ENCODE measurements at places on chromosomes 12 and 14.

GRCh38 chr14:55160989-55161388 lies 30.4 kb downstream of the DLGAP5 start:
- DNase-seq: no peak

- no peak for DNase-seq
Observed at GRCh38 chr12:76942267-76942666, 63.4 kb upstream of the CSRP2 start.

- DNase-seq: no peak
Observed at GRCh38 chr14:101855958-101856357, 94.4 kb downstream of the PPP2R5C start.

DNA sequence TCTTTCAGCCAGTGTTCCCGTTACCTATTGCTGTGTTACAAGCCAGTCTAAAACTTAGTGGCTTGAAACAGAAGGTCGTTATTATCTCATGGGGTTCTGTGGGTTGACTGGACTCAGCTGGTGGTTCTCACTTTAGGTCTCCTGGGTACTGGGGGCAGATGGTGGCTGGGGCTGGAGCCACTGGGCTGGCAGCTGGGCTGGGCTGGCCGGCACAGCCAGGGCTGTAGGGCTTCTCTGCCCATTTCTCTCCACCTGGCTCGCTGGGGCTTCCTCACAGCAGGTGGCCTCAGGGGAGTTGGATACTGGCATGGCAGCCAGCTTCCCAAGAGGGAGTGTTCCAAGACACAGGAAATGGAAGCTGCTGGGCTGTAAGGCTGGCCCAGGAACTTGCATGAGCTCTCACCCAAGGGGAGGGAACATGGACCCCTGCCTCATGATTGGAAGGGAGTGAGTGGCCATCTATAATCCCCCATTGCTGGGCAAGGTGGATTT lies 27.0 kb downstream of the TUNAR start:
- DNase-seq: no peak

- DNase-seq: no peak
Observed at GRCh38 chr14:68547305-68548193, 245.3 kb downstream of the ZFP36L1 start.

GRCh38 chr12:100858656-100859055 lies 64.1 kb downstream of the ANO4 start:
- no peak for DNase-seq

GRCh38 chr12:118377021-118377883 lies 897 bp downstream of the SUDS3 start:
- no peak for DNase-seq

GRCh38 chr12:57001448-57001906 lies 4.9 kb downstream of the ZBTB39 start:
- no peak for DNase-seq

DNA sequence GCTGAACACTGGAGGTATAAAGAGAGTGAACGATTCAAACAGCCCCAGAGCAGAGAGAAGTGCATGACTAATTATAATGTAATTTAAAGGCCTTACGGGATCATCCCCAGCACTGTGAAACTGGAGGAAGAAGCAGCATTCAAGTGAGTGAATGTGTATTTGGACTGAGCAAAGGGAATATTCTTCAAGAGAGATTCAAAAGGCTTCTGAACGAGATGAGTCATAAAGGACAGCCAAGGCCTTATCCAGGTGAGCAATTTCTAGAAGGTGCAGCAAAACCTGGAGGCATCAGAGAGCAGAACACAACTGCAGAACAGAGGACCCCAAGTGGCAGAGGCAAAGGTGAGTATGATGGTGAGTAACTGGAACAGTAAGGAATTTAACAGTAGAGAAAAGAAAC lies 127.2 kb downstream of the BCAT1 start:
- no peak for DNase-seq

GRCh38 chr12:12032851-12033797 lies 37.6 kb upstream of the BCL2L14 start:
- DNase-seq: no peak

DNA sequence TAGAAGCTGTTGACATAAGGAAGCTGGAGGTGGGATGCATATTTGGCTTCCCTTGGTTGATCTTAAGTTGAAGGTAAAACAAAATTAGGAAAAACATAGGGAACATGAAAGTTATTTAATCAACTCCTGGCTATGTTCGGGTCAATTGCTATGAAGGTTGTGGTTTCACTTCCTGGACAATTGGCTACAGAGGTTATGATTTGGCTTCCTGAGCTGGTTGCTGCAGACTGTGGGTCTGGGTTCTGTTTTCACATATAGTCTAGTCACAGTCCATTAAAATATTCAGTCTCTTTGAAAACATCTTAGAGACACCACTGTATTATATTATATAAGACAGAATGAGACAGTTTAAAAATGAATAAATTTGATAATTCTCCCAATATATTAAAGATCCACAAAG lies 895.2 kb upstream of the USP15 start:
- no peak for DNase-seq

Data from GM18507 (cell line).